ENCODE measurements at places on chromosomes 6 and 20. TPM values are rescaled to one million over a fixed set of nuclear protein-coding genes. Genes with fewer than 3 reads are reported as not detected.

PRR18 gene
- total RNA-seq, result 0.23 TPM

DNA sequence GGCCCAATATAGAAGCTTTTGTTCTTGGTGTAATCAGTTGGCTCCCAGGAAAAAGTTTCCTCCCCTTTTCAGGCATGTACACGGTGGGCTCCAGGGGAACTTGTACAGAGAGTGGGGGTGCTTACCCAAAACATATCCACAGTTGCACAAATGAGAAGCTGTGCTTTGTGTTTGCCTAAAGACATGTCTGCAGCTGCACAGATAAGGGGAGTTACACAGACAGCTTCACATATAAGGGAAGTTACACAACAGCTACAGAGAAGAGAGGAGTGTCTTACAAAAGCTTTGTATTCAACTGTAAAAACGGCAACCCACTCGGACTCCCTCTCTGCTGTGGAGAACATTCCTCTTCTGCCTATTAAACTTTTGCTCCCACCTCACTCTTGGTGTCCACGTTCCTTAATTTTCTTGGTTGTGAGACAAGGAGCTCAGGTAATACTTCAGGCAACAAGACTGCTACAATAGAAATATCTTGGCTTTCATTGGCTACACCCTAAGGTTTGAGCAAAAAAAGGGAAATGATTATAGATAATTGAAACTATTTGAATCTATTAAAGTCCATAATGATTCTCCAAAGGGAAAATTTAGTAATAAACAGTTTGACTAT, 7.4 kb upstream of the PNRC1 start:
- H3K36me3 ChIP-seq, result no peaks in the 10 kb centered on the region
- H3K27me3 ChIP-seq, result no peaks in the 10 kb centered on the region
- DNase-seq, result no peak
- H3K4me1 ChIP-seq, result no peaks in the 10 kb centered on the region
- H3K4me3 ChIP-seq, result no peak overlapping the region

GRCh38 chr20:52922436-52922835, 49.7 kb upstream of the TSHZ2 start:
- no peak for DNase-seq
- no peaks in the 10 kb centered on the region for H3K4me1 ChIP-seq
- H3K36me3 ChIP-seq, result no peaks in the 10 kb centered on the region
- no peak overlapping the region for H3K27ac ChIP-seq

GRCh38 chr6:15574023-15574422, 88.8 kb downstream of the DTNBP1 start:
- H3K27ac ChIP-seq, result no peak overlapping the region
- no peak overlapping the region for H3K4me3 ChIP-seq
- no peak for DNase-seq
- H3K27me3 ChIP-seq, result no peaks in the 10 kb centered on the region
- H3K36me3 ChIP-seq, result no peaks in the 10 kb centered on the region
- peaks cover 10% of the 10 kb centered on the region for H3K4me1 ChIP-seq
